ENCODE measurements at places on chromosomes 1 and 21.

DNA sequence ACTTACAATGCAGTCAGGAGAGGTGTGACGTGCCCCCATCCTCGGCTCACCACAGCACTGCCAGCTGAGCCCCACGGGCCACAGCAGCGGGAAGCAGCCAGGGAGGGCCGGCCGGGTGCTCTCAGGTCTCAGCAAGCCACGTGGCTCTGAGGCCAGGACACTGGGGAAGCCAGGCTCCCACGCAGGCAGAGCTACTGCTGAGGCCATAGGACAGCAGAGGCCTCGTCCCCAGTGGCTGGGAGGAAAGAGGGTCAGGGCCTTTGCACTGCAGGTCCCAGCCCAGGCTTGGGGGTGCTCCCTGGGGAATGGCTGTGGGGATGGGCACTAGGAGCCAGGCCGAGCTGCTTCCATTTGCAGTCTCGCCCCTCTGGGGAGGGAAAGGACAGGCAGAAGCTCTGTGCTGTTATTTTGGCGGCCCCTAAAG lies 5.8 kb downstream of the LRRC47 start:
- no peak for DNase-seq

GRCh38 chr21:25752416-25752815 lies 17.6 kb downstream of the GABPA start:
- no peak for DNase-seq

DNA sequence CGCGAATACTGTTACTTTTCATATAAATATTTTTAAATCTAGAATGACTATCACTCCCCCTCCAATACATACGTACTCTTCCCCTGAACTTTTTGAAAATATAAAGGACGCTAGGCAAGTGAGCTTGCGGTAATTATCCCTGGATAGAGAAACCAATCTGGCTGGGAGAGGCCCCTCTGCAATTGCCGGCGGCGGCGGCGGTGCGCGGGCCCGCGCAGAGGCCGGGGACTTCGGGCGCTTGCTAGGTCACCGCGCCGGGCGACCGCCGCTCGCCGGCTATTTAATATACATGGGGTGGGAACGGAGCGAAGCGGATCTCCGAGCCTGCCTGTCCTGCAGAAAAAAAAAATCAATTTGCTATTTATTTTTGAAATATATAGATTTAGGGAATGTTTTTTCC lies 416.3 kb upstream of the ESRRG start:
- DNase-seq, result no peak

DNA sequence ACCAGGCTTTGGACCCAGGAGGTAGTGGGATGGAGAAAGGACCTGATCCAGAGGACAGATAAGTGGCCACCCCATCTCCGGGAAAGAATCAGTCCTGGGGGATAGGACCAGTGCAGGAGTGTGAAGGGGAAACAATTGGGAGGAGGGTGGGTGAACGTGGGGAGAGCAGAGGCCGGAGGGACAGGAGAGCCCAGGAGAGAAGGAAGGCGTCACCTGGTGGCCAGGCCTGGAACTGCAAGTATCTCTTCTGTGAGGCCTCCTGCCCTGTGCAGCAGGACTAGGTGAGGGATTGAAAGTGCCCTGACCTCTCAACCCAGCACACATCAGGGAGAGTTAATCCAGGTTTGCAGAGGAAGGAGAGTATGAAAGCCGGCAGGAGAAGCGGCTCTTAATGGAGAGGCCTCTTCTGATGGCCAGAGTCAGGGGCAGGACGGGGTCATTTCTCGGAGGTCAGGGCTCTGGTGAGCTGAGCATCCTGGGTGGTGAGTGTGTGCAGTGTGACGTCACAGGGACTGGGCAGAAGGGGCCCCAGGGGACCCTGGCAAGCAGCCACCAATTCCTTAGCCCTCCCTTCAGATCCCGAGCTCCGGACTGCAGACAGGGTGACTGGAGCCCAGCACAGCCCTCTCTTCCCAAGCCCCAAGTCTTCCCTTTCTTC lies 9.2 kb upstream of the LAD1 start:
- DNase-seq, result peak; percentile 17

- DNase-seq, result no peak
These were observed 32.7 kb downstream of the UCK2 start for GRCh38 chr1:165860065-165860464.

DNA sequence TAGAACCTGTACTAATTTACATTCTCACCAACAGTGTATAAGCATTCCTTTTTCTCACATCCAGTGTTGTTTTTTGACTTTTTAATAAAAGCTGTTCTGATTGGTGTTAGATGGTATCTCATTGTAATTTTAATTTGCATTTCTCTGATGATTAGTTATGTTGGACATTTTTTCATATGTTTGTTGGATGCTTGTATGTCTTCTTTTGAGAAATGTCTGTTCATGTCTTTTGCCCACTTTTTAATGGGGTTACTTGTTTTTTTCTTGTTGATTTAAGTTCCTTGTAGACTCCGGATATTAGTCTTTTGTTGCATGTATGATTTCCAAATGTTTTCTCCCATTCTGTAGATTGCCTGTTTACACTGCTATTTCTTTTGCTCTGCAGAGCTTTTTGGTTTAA lies 8.0 kb downstream of the COG2 start:
- no peak for DNase-seq

DNA sequence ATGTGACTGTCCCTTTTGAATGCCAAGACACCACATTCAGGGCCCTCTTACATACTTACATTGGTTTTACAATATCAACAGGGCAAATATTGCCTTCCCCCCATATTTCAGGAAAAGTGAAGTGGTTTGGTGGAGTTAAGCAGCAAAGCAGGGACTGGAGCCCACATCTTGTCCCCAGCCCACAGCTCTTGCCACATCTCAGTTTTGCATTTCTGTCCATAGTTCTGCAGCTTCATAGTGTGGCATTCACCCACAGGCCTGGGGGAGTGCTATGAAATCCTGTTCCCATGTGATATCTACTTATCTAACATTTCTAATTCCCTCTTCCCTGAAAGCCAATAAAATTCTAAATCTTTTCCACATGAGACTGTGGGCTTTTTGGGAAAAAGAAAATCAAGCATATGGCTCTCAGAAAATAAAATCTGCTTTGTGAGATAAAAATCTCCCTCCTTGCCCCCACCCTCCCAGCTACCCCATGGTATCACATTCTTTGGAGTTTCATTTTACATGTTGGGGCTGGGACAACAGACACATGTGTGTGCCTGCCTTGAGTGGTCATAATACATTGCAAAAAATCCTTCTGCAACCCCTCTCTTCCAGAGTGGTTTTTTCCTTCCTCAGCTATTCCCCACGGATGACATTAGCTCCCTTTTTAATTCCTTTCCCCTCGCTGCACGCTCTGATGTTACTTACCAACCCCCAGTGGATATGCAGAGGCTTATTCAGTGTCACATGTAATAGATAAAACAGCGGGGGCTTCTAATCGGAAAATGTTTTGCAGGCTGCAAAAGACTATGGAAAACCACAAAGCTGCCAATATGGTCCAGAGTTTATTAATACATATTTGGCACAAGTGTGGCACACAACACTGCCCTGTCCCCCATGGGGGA lies 20.5 kb upstream of the CD2 start:
- DNase-seq, result no peak

GRCh38 chr1:165857046-165857801 lies 29.8 kb downstream of the UCK2 start:
- DNase-seq, result no peak

DNA sequence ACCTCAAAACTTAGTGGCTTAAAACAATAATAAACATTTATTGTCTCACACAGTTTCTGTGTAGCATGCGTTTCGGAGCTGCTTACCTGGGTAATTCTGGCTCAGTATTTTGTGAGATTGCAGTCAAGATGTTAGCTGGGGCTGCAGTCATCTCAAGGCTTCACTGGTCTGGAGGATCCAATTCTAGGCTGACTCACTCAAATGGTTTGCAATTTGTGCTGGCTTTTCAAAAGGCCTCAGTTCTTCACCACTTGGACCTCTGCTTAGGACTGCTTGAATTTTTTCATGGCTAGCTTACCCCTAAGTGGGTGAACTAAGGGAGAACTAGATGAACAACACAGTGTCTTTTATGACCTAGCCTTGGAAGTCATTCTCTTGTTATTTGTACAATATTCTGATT lies 21.0 kb downstream of the XPR1 start:
- DNase-seq, result no peak

- DNase-seq, result no peak
These were observed 184.3 kb upstream of the CACYBP start for GRCh38 chr1:174815474-174815908.

GRCh38 chr1:226424221-226425003 lies 16.5 kb upstream of the PARP1 start:
- no peak for DNase-seq

- DNase-seq, result peak; percentile 17
These were observed 52.5 kb downstream of the ANGPTL1 start for GRCh38 chr1:178818416-178818815.

DNA sequence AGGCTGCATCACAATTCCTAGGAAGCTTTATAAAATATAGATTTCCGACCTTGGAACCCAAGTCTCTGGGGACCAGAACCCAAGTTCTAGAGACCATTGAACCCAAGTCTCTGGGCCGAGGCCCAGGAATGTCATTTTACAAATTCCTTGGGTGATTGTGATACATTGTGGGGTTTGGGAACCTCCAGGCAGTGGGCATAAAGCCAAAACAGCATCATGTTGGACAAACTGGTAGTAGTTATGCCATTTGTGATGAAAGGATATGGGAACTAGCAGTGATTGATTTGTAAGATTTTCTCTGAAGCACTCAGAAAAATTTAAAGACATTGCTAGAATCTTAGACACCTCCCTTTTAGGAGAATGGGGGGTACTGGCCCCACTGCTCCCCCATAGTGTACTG lies 160.2 kb downstream of the HIVEP3 start:
- DNase-seq, result no peak

DNA sequence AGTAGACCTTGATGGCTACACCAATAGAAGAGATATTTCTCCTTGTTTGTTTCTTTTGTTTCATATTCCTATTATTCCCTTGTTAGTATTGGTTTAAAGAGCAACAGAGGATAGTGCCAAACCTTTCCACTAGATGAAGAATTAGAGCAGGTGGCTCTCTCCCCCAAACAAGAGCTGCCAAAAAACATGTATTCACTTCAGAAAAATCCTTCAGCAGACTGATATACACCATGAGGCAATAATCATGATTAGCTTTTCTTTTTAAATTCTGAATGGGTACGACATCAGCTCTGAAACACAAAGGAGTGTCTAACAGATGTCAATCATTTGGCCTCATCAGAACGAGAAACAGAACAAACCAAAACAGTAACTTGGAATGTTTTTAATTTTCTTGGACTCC lies 67.3 kb upstream of the MAP10 start:
- DNase-seq, result no peak

DNA sequence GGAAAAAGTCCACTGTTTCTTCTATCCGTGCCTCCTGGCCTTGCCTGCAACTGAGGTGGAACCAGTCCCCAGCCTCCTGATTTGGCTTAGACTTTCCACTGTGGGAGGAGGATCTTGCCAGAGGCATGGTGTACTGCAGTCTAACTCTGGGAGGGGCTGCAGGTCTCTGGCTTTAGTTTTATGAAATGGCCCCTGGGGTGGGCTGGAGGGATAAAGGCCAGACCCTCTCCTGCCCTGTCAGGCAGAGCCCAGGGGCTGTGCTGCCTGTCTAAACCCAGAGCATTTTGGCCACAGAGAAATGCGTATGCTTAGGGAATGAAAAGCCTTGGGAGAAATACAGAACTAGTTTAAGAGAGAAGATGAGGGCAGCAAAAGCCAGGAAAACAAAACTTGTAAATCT lies 73.0 kb downstream of the ABCA4 start:
- no peak for DNase-seq

GRCh38 chr1:77349275-77349674 lies 67.5 kb downstream of the AK5 start:
- no peak for DNase-seq

DNA sequence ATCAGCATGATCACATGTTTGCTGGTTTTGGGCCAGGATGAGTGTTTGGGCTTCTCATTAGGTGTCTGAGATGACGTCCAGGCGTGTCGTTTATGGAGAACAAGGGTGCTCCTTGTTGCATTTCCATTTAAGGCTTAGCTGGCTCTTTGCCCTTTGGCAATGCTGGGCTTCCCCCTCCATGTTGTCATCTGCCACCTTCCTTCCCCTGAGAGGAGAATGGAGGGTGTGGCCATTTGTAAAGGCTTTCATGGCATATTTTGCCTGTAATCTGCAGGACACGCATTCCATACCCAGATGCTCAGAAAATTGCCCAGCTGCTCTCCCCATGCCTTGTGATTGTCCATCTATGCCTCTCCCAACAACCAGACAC lies 27.7 kb downstream of the PKP1 start:
- DNase-seq, result no peak

DNA sequence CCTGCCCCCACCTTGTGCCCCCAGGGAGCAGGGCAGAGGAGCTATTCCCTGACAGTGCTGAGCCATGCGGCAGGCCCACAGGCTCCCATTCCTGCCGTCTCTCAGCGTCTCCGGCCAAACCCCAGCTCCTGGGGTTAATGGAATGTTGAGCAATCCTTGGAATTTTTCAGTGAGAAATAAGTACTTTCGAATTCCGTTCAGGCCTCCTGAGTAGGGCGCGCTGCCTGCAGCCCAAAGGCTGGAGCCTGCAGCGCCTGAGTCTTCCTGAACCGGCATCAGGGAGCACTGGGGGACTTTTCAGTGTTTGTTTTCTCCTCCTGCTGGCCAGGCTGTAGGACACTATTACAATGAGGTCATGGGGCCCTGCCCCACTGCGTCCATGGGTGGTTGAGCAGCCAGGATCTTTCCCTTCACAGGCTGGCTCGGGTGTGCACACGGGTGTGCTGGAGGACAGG lies 33.3 kb upstream of the CSF1 start:
- peak; percentile 54 for DNase-seq

DNA sequence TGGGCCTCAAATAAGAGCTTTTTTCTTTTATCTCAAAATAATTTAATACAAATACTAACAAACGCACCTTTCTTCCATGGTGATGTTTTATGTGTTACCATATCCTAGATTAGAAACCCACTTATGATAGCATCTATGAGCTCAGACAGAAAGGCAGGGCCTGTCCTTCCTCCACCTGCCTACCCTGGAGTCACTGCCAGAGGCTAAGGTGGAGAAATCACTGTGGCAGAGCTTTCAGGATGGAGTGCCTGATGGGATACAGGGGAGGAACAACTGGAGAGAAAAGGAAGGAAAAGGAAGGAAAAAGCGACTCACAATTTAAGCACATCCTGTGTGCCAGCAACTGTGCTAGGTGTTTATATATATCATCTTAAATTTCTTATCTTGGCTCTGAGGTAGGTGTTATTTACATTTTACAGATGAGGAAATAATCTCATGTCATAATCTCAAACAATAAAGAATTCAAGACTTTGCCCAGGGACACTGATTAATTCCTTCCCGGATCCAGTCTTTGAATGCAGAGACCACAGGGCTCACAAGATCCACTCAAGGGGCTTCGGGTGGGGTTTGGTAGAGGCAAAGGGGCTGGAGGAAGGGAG lies 45.4 kb downstream of the RCAN1 start:
- DNase-seq, result no peak

GRCh38 chr1:12001996-12002493 lies 17.3 kb upstream of the MIIP start:
- DNase-seq, result no peak
